ENCODE measurements at places on chromosomes 6 and 20.
A peak's percentile ranks its signal among the peaks of the same experiment; 100 is the strongest.

GRCh38 chr6:5090603-5091002, 5.5 kb downstream of the PPP1R3G start:
- no peak for DNase-seq

- DNase-seq, result peak; percentile 70
Observed at GRCh38 chr20:10185741-10186558, 32.7 kb upstream of the SNAP25 start.

- peak; percentile 16 for DNase-seq
Observed at GRCh38 chr6:160791459-160791858, 89.4 kb downstream of the PLG start.

- peak; percentile 86 for DNase-seq
Observed at GRCh38 chr6:169789944-169790927, 38.8 kb downstream of the ERMARD start.

- no peak for DNase-seq
Observed at GRCh38 chr6:170522565-170523183, 30.4 kb downstream of the PSMB1 start.

GRCh38 chr6:56314683-56315523, 67.5 kb upstream of the COL21A1 start:
- peak; percentile 45 for DNase-seq

DNA sequence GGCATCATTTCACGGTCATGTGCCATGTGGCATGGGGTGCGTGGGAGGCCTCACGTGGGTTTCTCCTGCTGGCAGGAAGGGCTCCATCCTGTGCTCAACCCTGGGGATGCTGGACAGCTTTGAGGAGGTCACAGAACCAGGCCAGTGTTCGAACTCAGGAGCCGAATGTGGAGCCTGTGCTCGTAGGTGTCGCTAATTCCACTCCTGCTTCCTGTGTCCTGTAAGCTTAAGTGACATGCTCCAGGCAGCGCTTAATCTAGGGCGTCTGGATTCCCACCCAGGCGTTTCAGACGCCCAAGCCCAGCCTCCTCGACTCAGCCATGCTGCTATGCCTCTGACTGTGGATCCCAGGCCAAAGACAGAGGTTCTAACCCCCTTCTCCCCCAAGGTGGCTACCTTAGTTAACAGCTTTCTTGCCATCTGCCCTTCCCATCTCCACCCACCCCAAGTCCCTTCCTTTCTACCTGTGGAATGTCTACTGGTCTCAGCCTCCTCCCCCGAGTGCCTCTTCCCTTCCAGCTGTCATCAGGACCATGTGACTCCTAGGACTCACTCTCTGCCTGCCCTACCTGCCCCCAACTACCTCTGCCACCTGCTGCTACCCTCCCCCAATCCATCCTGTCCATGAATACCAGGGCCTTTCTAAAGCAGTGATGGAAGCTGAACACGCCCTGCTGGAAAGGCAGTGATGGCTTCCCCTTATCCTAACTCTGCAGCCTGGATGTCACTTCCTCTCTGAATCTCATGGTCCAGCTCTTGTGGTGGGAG, 255.1 kb downstream of the CDH26 start:
- DNase-seq, result peak; percentile 58

Data from NCI-H2171 treated with DMSO at 0.1 percent for 48 hours (cell line).